ENCODE measurements at places on chromosomes 5 and 9. TPM values are rescaled to one million over a fixed set of nuclear protein-coding genes. Genes with fewer than 3 reads are reported as not detected.

- H3K4me1 ChIP-seq: peaks cover 62% of the 10 kb centered on the region
- peak overlapping the region; percentile 92 for H3K27ac ChIP-seq
- peak overlapping the region; percentile 57 for H3K4me3 ChIP-seq
- DNase-seq: peak; percentile 59
Measured at GRCh38 chr9:129487658-129488483, 133.0 kb downstream of the C9orf50 start.

- peaks cover 82% of the 10 kb centered on the region for H3K36me3 ChIP-seq
- no peak overlapping the region for H3K4me3 ChIP-seq
- H3K27ac ChIP-seq: no peak overlapping the region
- no peaks in the 10 kb centered on the region for H3K4me1 ChIP-seq
Measured at GRCh38 chr9:92066168-92066567, 49.0 kb downstream of the SPTLC1 start.

GRCh38 chr5:67660149-67660548 is 463.6 kb upstream of the CD180 start:
- H3K27ac ChIP-seq: no peak overlapping the region
- no peaks in the 10 kb centered on the region for H3K4me1 ChIP-seq
- DNase-seq: no peak
- H3K4me3 ChIP-seq: no peak overlapping the region
- no peaks in the 10 kb centered on the region for H3K27me3 ChIP-seq
- no peaks in the 10 kb centered on the region for H3K36me3 ChIP-seq

DNA sequence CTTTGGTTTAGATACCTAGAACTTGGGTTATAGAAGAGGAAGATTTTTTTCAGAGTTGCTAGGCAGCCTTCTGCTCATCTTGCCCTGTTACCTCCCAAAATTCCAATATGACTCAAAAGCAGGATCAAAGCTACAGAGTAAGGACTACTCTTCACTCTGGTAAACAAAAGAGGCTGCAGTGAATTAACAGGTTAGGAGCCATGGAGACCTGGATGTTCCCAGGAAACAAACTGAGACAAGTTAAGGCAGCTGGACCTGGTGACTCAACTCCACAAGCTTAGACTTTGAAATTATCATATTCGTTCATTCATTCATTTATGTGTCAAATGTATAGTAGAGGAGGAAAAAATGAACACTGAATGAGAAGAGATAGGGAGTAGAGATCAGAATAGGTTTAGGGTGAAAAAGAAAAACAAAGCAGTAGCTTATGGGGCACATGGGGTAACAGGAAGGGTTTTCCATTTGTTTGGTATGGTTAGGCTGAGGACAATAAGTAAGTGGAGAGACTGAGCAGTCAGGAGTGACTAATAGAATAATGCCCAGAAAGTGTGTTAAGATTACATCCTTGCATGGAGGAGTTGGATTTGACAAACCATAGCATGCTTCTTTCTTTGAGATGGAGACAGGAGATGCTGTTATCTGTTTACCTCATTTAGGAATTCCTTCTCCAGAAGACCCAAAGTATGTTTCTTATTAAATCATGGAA is 464.0 kb upstream of the ZNF608 start:
- H3K36me3 ChIP-seq: no peaks in the 10 kb centered on the region
- no peak for DNase-seq
- no peak overlapping the region for H3K27ac ChIP-seq
- H3K4me3 ChIP-seq: no peak overlapping the region
- no peaks in the 10 kb centered on the region for H3K27me3 ChIP-seq
- H3K4me1 ChIP-seq: no peaks in the 10 kb centered on the region

GRCh38 chr5:104095527-104095926 is 532.9 kb upstream of the NUDT12 start:
- no peak overlapping the region for H3K4me3 ChIP-seq
- no peak for DNase-seq
- H3K4me1 ChIP-seq: no peaks in the 10 kb centered on the region
- H3K36me3 ChIP-seq: no peaks in the 10 kb centered on the region
- H3K27me3 ChIP-seq: no peaks in the 10 kb centered on the region

- no peaks in the 10 kb centered on the region for H3K36me3 ChIP-seq
- H3K4me3 ChIP-seq: no peak overlapping the region
- no peaks in the 10 kb centered on the region for H3K4me1 ChIP-seq
- DNase-seq: peak; percentile 4
Measured at GRCh38 chr9:121620777-121621449, 30.5 kb upstream of the DAB2IP start.

DNA sequence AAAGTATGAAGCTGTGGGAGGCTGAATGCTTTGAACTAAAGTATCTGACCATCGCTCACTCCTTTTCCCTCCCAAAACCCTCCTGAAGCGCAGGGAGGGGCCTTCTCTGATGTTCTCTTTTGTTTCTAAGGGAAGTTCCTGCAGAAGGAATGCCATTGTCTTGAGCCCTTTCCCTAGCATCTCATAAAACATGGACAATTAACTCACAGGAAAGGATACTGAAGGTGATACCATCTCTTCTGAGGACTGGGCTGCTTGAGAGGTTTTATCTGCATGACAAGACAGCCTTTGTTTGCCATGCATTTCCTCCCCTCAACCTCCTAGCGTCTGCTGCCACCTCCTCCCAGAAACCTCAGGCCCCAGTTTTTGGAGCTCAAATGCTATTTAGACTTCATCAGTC is 4.3 kb upstream of the RMND5B start:
- H3K4me1 ChIP-seq: peaks cover 9% of the 10 kb centered on the region
- DNase-seq: no peak
- no peaks in the 10 kb centered on the region for H3K27me3 ChIP-seq
- H3K36me3 ChIP-seq: no peaks in the 10 kb centered on the region

DNA sequence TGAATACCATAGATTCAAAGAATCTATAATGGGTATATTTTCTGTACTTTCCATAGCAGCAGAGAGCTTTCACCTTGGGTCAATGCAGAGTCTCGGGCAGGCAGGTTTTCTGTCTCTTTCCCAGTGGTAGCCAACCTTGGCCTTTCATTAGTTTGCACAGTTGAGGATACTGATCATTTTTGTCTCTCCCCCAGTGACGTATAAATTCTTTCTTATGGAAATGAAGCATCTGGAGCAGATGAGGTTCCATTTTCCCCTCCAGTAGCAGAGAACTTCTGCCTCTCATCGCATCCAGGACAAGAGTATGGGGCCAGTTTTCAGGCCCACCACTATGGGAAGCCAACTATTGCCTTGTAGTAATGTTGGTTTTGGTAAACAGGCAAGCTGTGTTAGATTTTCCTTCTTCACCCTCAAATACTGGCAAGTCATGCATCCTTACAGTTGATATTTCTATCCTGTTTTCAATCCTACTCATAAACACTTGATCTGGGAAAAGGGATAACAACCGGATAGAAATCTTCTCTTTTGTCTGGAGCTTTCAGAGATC is 845.2 kb upstream of the CDH18 start:
- no peaks in the 10 kb centered on the region for H3K27me3 ChIP-seq
- H3K27ac ChIP-seq: no peak overlapping the region
- H3K36me3 ChIP-seq: no peaks in the 10 kb centered on the region
- H3K4me1 ChIP-seq: no peaks in the 10 kb centered on the region
- H3K4me3 ChIP-seq: no peak overlapping the region

DNA sequence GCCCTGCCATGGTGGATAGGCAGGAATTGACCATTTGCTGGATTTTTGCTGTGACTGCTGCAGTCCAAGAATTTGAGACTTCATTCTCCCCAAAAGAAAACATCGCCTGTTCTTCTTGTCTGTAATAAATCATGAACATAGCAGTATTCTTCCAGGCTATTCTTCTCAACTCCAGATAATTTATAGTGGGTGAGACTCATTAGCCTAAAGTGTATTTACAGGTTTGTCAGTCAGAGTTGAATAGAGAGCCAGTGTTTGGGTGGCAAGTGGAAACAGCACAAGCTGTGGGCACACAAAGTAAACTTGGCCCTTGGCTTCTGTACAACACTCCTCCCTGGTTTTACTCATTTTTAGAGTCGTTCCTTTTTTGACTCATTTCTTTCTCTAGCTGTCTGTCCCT is 128.2 kb upstream of the VCAN start:
- H3K4me3 ChIP-seq: no peak overlapping the region
- no peak for DNase-seq
- H3K4me1 ChIP-seq: peaks cover 20% of the 10 kb centered on the region
- H3K36me3 ChIP-seq: no peaks in the 10 kb centered on the region
- no peaks in the 10 kb centered on the region for H3K27me3 ChIP-seq

- no peak for DNase-seq
- H3K27me3 ChIP-seq: no peaks in the 10 kb centered on the region
- no peak overlapping the region for H3K27ac ChIP-seq
Measured at GRCh38 chr5:35826056-35826455, 30.6 kb upstream of the IL7R start.

GRCh38 chr5:131773805-131774204 is 23.0 kb downstream of the FNIP1 start:
- no peaks in the 10 kb centered on the region for H3K27me3 ChIP-seq
- H3K4me1 ChIP-seq: no peaks in the 10 kb centered on the region
- H3K4me3 ChIP-seq: no peak overlapping the region
- no peak overlapping the region for H3K27ac ChIP-seq

GRCh38 chr9:126298063-126298801 is 28.4 kb upstream of the MVB12B start:
- no peak for DNase-seq
- H3K27ac ChIP-seq: no peak overlapping the region
- no peaks in the 10 kb centered on the region for H3K27me3 ChIP-seq
- H3K36me3 ChIP-seq: no peaks in the 10 kb centered on the region

GRCh38 chr9:26605367-26605766 is 287.2 kb downstream of the CAAP1 start:
- H3K36me3 ChIP-seq: no peaks in the 10 kb centered on the region
- no peaks in the 10 kb centered on the region for H3K27me3 ChIP-seq
- no peak overlapping the region for H3K27ac ChIP-seq
- no peak overlapping the region for H3K4me3 ChIP-seq
- H3K4me1 ChIP-seq: no peaks in the 10 kb centered on the region

DNA sequence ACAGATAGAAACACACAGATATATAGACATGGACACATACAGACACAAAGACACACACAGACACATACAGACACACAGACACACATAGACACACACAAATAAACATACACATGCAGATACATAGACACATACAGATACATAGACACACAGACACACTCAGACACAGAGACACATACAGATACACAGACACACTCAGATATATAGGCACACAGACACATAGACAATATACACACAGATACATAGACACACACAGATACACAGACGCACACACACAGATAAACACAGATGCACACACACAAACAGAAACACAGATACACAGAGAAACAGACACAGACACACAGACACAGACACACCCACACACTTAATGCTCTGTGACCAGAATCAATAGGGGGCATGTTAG is 156.8 kb downstream of the IRX2 start:
- H3K36me3 ChIP-seq: no peaks in the 10 kb centered on the region
- no peak overlapping the region for H3K27ac ChIP-seq
- H3K27me3 ChIP-seq: no peaks in the 10 kb centered on the region
- no peak for DNase-seq

- peaks cover 7% of the 10 kb centered on the region for H3K27me3 ChIP-seq
- no peaks in the 10 kb centered on the region for H3K4me1 ChIP-seq
- H3K4me3 ChIP-seq: no peak overlapping the region
- no peak overlapping the region for H3K27ac ChIP-seq
- H3K36me3 ChIP-seq: no peaks in the 10 kb centered on the region
- peak; percentile 71 for DNase-seq
Measured at GRCh38 chr5:149264439-149265067, 7.1 kb upstream of the AFAP1L1 start.

DNA sequence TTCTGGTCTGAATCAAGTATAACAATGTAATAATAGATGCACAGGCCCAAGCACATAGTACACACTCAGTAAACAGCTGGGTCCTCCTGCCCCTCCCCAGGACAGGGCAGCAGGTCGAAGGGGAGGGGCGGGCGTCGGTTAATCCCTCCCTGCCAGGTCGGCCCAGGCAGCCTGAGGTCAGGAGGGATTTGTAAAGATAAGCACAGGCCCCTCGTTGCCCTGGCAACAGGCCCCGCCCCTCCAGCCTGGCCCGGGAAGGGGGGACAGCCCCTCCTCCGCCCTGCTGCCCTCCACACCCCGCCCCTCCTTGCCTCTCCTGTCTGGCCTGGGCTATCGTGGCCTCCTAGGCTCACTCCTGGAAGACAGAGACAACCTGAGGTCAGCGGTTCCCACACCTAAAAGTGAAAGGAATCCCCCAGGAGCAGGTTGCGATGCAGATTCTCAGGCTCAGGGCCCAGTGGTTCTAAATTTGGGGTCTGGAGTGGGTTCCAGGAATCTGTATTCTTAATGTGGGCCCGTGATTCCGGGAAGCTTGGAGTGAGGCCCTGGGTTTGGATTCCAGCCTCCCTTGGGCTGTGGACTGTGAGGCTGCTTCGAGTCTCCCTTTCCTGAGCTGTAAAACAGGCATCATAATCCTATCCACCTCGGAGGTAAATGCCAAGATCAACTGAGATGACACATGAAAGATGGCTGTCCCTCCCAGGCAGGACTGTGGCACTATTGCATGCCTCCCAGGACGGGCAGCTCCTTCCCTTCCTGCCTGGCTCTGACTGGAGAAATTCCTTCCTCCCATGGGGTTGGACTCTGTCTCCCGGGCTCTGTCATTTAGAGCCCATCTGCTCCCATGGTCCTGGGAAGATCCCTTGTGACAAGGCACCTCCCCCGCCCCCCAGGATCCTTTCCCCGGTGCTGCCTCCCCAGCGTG is 4.4 kb downstream of the CRB2 start:
- no peak overlapping the region for H3K4me3 ChIP-seq
- H3K27me3 ChIP-seq: no peaks in the 10 kb centered on the region
- H3K27ac ChIP-seq: no peak overlapping the region
- DNase-seq: no peak

GRCh38 chr9:68685770-68686169 is 19.3 kb upstream of the PIP5K1B start:
- no peaks in the 10 kb centered on the region for H3K36me3 ChIP-seq
- no peak overlapping the region for H3K27ac ChIP-seq
- no peak for DNase-seq
- H3K4me1 ChIP-seq: no peaks in the 10 kb centered on the region

- H3K4me3 ChIP-seq: no peak overlapping the region
- no peaks in the 10 kb centered on the region for H3K36me3 ChIP-seq
- no peaks in the 10 kb centered on the region for H3K4me1 ChIP-seq
- no peak for DNase-seq
Measured at GRCh38 chr5:7010591-7010990, 297.4 kb downstream of the TENT4A start.

DNA sequence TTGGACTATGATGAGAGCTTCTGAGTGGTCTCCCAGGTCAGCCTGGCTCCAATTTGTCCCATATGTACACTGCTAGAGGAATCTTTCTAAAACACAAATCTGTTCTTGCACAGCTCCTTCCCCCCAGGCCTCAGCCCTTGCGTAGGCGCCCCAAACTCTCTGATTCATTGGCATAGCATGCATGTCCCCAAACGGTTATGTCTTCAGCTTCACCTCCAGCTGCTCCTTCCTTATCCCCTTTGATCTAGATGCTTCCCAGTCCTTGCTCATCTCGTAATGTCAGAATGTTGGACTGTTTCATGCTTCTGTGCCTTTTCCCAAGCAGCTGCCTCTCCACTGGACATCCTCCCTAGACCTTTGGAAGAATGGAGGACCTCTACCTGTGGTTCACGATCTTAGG is 60.1 kb upstream of the BASP1 start:
- no peak for DNase-seq
- H3K27ac ChIP-seq: no peak overlapping the region
- H3K4me1 ChIP-seq: no peaks in the 10 kb centered on the region
- H3K36me3 ChIP-seq: no peaks in the 10 kb centered on the region
- H3K27me3 ChIP-seq: no peaks in the 10 kb centered on the region

The EFNA5 gene
- total RNA-seq: not detected

The CRHBP gene
- 2.5 TPM for total RNA-seq

The EEIG1 gene
- total RNA-seq: 402 TPM

The CDH10 gene
- not detected for total RNA-seq

The CENPH gene
- 6.0 TPM for total RNA-seq

The PDGFRB gene
- total RNA-seq: not detected

The HACD4 gene
- total RNA-seq: 12.0 TPM

The IRX2 gene
- total RNA-seq: not detected

The NDFIP1 gene
- 109 TPM for total RNA-seq

The DPH7 gene
- 57.0 TPM for total RNA-seq

The FGF1 gene
- not detected for total RNA-seq

Measured in CD4-positive, CD25-positive, alpha-beta regulatory T cell (primary cell).